ENCODE measurements at places on chromosomes 7 and 10. TPM values are rescaled to one million over a fixed set of nuclear protein-coding genes. Genes with fewer than 3 reads are reported as not detected.

GRCh38 chr7:134571746-134572461 lies 23.0 kb downstream of the AKR1B15 start:
- H3K27ac ChIP-seq, result no peak overlapping the region
- H3K4me3 ChIP-seq, result no peak overlapping the region
- H3K27me3 ChIP-seq, result no peaks in the 10 kb centered on the region

DNA sequence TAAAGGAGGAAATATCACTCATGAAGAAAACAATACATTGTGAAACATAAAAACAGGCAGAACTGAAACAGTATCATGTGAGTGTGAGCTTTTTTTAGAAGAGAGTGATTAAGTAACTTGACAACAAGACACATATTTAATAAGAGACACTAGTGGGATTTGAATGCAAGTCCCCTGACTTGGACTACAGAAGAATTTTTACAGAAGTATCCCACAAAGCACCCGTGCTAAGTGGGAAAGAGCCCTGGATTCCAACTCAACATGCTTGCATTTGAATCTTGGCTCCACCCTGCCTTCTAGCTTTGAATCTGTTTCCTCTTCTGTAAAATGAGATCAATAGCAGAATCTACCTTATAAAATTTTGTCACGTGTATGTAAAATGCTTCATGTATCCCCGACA lies 166.2 kb downstream of the ZNF365 start:
- H3K27ac ChIP-seq, result no peak overlapping the region
- no peak overlapping the region for H3K4me3 ChIP-seq
- H3K36me3 ChIP-seq, result no peaks in the 10 kb centered on the region
- H3K27me3 ChIP-seq, result peaks cover 8% of the 10 kb centered on the region
- no peaks in the 10 kb centered on the region for H3K4me1 ChIP-seq

DNA sequence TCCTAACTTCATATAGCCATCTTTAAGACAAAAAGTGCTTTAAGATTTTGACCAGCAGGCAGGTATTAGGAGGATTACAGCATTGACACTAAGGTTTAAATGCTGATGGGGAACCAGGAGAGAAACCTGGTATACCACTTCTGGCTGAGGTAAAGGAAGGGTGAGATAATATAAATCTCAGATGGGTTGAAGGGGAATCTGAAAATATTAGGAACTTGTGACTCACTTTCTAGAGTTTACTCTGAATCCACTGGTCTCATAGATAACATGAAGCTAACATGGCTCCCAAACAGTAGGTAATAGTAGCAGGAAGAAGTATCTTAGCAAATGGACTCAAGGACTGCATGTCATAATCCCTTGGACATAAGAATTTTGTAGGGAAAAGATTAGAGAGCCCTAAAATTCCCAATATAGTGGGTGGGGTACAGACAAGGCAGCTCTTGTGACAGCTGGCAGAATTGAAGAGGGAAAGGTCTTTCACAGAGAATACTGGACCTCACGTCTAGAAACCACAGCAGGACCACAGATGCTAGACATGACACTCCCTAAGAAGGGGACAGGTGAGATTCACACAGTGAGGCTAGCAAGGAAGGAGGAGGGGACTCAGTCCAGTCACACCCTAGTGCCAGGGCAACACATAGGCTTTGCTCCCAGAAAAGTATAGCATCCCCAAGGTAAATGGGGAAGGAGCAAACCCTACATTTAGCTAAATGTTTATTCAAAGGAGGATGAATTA lies 3.5 kb downstream of the PTTG1IP2 start:
- H3K27ac ChIP-seq, result no peak overlapping the region
- no peaks in the 10 kb centered on the region for H3K4me1 ChIP-seq
- no peaks in the 10 kb centered on the region for H3K36me3 ChIP-seq
- no peak overlapping the region for H3K4me3 ChIP-seq
- H3K27me3 ChIP-seq, result no peaks in the 10 kb centered on the region
- DNase-seq, result no peak

GRCh38 chr10:49133706-49134248 lies at the start of gene FAM170B:
Gene FAM170B, minus strand, starts transcription at chr10:49134021. Its CDS starts 103 bp downstream, at chr10:49133918.
- DNase-seq, result no peak
- H3K27ac ChIP-seq, result no peak within 1 kb of the TSS
- H3K27me3 ChIP-seq, result no peaks in the 10 kb centered on the region
- H3K36me3 ChIP-seq, result no peaks in the 10 kb centered on the region
- H3K4me1 ChIP-seq, result peaks cover 3% of the 10 kb centered on the region

DNA sequence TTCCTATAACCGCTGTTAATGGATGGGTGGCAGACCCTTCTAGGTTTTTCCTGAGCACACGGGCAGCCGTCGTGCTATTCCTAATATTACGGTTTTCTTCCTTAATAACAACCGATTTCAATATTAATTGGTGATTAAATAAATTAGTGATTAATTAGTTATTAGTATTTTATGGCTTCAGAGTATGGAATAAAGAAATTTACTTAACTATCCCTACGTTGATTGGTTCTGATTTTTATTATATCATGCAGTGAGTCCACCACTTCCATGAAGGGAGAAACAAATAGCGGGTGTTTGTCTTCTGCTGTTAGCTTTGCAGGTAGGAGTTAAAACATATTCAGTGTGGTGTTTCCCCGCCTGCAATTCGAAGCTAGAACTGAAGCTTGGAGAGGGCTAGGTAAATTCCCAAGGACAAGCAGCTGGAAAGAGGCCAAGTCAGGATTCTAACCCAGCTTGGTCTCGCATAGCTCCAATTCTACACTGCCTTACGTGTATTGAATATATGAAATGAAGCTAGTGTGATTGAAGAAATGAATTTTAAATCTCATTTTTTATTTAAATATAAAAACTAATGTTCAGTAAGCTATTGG lies 928 bp upstream of the CSTF2T start:
- no peaks in the 10 kb centered on the region for H3K36me3 ChIP-seq
- H3K27me3 ChIP-seq, result no peaks in the 10 kb centered on the region
- H3K4me3 ChIP-seq, result peak overlapping the region; percentile 60
- H3K27ac ChIP-seq, result peak overlapping the region; percentile 98
- H3K4me1 ChIP-seq, result peaks cover 15% of the 10 kb centered on the region
- peak; percentile 74 for DNase-seq

GRCh38 chr10:115773832-115774231 lies 499.2 kb downstream of the GFRA1 start:
- DNase-seq, result no peak
- H3K36me3 ChIP-seq, result no peaks in the 10 kb centered on the region
- H3K27ac ChIP-seq, result no peak overlapping the region
- no peak overlapping the region for H3K4me3 ChIP-seq
- no peaks in the 10 kb centered on the region for H3K27me3 ChIP-seq

- no peaks in the 10 kb centered on the region for H3K36me3 ChIP-seq
- peaks cover 49% of the 10 kb centered on the region for H3K4me1 ChIP-seq
- H3K27me3 ChIP-seq, result no peaks in the 10 kb centered on the region
- H3K4me3 ChIP-seq, result no peak overlapping the region
Observed at GRCh38 chr10:93440591-93441091, 41.5 kb downstream of the MYOF start.

DNA sequence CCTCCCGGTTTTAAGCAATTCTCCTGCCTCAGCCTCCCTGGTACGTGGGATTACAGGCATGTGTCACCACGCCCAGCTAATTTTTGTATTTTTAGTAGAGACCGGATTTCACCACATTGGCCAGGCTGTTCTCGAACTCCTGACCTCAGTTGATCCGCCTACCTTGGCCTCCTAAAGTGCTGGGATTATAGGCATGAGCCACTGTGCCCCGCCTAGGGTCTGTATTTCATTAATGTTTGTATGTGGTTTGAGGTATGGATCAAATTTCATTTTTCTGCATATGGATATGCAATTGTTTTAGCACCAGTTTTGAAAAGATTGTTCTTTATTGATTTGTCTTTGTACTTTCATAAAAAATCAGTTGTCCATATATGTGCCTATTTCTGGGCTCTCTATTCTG lies 26.0 kb downstream of the CYP26A1 start:
- H3K27me3 ChIP-seq, result no peaks in the 10 kb centered on the region
- no peaks in the 10 kb centered on the region for H3K4me1 ChIP-seq
- no peak for DNase-seq
- no peaks in the 10 kb centered on the region for H3K36me3 ChIP-seq

DNA sequence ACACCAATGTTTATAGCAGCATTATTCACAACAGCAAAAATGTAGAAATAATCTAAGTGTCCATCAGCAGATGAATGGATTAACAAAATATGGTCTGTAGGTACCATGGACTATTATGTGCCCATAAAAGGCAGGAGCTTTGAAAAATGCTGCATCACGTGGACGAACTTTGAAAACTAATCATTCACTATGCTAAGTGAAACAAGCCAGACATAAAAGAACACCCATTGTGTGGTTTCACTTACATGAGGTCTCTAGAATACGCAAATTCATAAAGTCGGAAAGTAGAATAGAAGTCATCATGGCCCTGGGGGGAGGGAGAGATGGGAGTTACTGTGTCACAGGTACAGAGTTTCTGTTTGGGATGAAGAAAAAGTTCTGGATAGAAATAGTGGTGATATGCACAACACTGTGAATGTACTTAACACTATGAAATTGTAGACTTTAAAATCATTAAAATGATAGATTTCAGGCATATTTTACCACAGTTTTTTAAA lies 377.3 kb downstream of the SDK1 start:
- no peak for DNase-seq
- H3K36me3 ChIP-seq, result no peaks in the 10 kb centered on the region
- no peaks in the 10 kb centered on the region for H3K27me3 ChIP-seq
- no peak overlapping the region for H3K4me3 ChIP-seq
- no peak overlapping the region for H3K27ac ChIP-seq

- no peaks in the 10 kb centered on the region for H3K4me1 ChIP-seq
- no peak overlapping the region for H3K27ac ChIP-seq
- no peaks in the 10 kb centered on the region for H3K27me3 ChIP-seq
- H3K4me3 ChIP-seq, result no peak overlapping the region
Observed at GRCh38 chr7:1068619-1069018, 19.3 kb upstream of the GPER1 start.

DNA sequence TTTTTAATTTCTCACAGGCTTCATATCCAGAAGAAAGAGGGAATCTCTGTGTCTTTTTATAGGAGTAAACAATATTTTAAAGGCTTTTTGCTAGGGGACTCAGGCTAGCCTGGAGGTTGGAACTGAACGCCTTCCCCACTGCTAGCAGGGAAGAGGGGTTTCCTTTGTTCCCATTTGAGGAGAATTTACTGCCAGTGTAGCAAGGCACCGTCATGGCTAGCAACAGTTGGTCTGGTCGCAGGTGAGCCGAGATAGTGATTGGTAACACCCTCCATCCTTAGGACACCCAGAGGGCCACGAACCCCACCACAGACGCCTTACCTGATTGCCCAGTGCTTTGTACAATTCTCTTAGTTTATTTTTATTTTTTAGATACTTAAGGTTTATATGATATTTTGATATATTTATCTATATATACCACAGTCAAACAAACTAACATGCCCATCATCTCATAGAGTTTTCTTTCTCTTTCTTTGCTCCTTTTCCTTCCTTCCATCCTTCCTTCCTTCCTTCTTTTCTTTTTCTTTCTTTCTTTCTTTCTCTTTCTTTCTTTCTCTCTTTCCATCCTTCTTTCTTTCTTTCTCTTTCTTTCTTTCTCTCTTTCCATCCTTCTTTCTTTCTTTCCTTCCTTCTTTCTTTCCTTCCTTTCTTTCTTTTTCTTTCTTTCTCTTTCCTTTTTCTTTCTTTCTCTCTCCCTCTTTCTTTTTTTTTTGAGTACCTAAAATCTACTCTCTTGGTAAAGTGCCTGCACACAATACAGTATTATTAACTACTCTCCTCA lies 219.0 kb upstream of the AKR1E2 start:
- no peak for DNase-seq
- no peaks in the 10 kb centered on the region for H3K27me3 ChIP-seq
- no peak overlapping the region for H3K4me3 ChIP-seq
- no peaks in the 10 kb centered on the region for H3K36me3 ChIP-seq

DNA sequence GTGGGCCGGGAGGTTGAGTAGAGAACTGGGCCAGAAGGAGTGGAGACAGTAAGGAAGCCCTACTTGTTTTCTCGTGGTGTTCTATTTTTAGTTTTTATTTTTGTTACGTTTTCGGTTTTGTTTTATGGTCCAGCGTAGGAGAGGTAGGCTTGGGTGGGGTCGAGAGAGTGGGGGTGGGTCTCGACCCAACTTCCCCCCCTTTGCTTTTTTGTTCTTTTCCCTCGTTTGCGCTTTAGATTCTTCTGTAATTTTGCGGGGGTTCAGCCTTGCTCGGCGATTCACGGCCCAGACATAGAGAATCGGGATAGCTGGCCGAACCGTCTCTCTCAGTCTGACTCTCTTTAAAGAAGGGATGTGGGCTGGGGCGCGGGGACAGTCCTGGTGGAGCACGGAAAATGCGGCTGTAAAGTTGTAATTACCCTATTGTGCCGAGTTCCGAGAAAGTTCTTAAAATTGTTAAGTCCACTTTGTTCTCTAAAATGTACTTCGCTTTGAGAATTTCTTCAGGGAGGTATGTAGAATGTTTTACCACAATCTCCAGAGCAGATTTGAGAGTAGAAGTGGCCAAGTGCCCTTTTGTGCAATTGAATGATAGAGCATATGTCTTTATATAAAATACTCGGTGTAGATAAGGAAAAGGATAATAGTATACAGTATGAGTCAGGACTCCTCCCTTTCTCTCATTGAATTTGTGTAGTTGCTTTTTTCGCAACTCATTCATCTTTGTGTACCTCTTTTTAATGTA lies 816 bp downstream of the DMTF1 start:
- peak overlapping the region; percentile 84 for H3K4me3 ChIP-seq
- peak; percentile 42 for DNase-seq
- no peaks in the 10 kb centered on the region for H3K27me3 ChIP-seq
- H3K4me1 ChIP-seq, result peaks cover 31% of the 10 kb centered on the region
- peak overlapping the region; percentile 98 for H3K27ac ChIP-seq

GRCh38 chr10:16562891-16563290 lies 41.2 kb upstream of the C1QL3 start:
- H3K27me3 ChIP-seq, result no peaks in the 10 kb centered on the region
- no peak for DNase-seq
- H3K4me3 ChIP-seq, result no peak overlapping the region
- H3K36me3 ChIP-seq, result no peaks in the 10 kb centered on the region

RTKN2 gene
- total RNA-seq, result 1.2 TPM

TEX36 gene
- total RNA-seq, result not detected

SAP25 gene
- 1.5 TPM for total RNA-seq

ZNF727 gene
- total RNA-seq, result not detected

PALD1 gene
- total RNA-seq, result 19.1 TPM

C10orf53 gene
- 0.11 TPM for total RNA-seq

Measured in cardiac muscle cell (in vitro differentiated cells and primary cell).